Fibroblast of villous mesenchyme (primary cell): ENCODE measurements at places on chromosomes 1 and 21. TPM values are rescaled to one million over a fixed set of nuclear protein-coding genes. Genes with fewer than 3 reads are reported as not detected.

DNA sequence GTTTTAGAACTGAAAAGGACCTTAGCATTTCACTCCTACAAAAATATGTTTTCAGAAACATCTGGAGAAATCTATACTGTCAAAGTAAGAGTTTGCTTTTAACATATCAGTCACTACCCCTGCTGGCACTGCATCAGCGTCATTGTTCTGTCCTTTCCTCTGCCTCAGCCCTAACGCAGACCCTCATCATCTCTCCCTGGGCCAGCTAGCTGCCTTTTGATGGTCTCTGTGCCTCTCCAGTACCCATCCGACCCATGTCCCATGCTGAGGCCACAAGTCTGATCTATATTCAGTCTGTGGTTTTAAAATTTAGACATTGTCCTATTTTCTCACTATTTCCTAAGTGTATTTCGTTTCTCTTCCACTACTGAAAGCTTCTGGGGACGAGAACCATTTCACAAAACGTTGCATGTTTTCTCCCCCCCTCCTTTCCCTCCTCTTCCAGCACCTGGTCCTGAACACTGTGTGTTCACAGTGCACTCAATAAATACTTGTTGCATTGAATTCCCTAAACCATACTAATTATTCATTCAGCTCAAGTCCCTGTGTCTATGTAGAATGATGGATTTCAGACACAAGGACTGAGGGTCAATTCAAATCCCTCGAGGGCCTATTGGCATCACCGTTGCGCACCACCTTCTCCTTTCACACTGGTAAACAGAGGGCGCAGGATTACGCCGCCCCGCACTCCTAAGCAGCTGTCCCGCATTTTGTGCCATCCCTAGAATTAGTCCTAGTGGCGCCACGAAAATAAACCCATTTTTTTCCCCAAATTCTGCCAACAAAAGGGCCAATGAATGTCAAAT lies 53.4 kb downstream of the CD2 start:
- no peak for DNase-seq

GRCh38 chr1:87219141-87219540 lies 109.5 kb upstream of the LMO4 start:
- no peak for DNase-seq

GRCh38 chr1:116496380-116496779 lies 74.4 kb downstream of the CD58 start:
- DNase-seq = peak; percentile 60

- no peak for DNase-seq
These were observed 40.3 kb upstream of the SRSF10 start for GRCh38 chr1:24020470-24020869.

- DNase-seq = no peak
These were observed 418.3 kb downstream of the MATN1 start for GRCh38 chr1:30305061-30305460.

DNA sequence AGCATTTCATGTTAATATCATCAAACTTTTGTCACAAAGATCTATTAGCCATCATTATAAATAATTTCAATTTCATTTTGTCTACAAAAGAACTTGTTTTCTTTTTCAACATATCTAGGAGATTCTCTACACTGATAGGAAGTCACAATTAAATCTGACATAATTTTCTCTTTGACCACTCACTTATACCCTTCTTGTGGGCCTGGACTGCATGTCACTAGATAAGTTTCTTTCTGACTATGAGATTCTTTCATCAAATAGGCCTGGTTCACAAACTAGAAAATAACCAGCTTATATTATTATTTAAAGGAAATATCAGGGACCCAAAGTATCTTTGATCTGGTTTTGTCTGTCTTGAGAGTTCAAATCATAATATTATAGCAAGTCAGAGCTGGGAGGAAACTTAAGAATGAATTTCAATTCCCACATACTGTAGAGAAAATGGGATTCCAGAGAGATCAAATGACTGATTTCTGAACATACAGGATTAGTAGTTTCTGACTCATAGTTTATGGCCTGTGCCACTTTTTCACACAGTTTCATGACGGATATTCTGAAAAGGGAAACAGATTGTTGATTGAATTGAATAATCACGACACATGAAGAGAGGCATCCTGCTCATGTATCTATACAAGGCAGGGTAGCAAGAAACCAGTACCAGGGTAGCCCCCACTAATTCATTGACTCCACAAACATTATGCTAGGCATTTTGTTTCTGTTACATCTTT lies 355.8 kb downstream of the GPATCH2 start:
- DNase-seq = peak; percentile 33

DNA sequence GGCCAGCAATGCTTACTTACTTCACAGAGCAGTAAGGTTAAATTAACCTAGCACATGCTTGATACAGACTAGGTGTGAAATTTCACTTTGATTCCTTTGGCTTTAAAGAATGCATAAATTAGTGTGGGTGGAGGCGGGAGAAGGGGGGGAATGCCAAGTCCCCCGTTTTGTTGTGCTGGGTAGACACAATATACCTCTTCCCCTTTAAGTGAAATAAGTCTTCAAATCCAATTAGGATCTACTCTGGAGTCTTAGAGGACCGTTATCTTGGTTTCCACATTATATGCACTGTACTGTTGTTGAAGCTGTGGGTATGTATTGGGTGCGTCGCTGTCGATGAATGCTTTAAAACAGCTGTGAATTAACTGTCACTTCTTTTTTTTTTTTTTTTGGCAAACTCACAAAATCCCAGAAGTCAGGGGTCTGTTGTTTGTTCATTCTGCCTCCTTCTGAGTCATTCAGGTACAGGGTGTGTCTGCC lies 1.6 kb upstream of the S1PR1 start:
- DNase-seq = no peak

DNA sequence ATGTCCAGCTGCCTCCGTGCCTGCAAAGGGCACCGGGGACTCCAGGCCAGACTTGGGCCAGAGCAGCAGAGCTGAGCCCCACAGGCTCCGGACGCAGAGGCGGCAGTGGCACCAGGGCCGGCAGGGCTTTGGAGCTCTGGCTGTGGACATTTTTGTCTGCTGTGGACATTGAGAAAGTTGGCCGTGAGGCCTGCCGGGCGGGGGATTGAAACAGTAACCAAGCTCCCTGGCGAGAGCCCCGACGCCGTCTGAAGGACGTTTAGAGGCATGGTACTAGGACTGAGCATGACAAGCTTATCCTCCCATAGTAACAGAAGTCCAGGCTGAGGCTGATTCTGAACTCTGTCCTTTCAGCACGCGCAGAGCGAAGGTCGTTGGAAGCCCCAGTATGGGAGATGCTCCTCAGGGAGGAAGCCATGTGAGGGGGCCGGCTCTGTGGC lies 323.8 kb downstream of the AMY1C start:
- no peak for DNase-seq

DNA sequence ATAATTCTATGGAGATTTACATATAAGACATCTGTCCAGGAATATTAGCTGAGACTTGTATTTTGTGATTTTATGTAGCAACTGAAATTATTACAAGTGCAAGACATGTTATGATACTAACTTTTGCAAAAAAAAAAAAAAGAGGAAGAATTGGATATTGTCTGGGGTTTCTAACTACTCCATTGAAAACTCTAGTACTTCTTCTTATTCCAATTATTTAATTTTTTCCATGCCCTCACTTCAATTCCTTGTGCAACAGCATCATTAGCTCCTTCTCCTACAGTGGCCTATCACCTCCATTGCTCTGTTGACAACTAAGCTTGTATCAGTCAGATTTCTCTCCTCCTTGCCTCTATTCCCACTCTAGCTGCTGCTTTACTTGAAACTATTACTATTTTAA lies 126.6 kb downstream of the PTPRC start:
- DNase-seq = no peak

GRCh38 chr1:222283147-222283768 lies 264.6 kb downstream of the HHIPL2 start:
- peak; percentile 92 for DNase-seq

- DNase-seq = peak; percentile 70
These were observed 140.1 kb upstream of the FMN2 start for GRCh38 chr1:239951511-239952140.

DNA sequence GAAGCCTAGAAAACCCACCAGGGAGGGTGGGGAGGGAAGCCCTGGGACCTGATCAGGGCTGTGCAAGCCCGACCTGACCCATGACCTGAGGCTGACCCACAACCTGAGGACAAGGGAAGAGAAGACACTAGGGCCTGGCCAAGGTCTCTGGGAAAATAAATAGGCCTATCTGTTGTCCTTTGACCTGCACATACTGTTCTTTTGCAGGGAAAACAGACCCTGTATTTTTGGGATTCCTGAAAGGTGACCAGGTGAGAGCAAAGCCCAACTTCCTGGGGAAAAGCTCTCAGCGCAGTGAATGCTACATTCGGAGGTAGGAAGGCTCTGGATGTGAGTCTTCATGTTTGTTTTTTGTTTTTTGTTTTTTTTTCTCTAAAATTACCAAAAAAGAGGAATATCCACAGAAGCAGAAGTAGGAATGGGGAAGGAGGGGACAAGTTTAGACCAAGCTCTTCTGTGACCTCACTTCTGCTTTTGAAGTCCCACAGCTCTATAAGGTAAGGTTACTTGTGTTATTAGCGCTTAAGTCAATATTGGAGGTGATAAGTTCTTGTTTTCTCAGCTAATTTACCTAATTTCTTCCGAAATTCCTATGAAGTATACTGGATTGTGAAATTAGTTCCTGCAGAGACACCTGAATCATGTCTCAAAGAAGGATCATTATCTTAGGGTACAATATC lies 26.2 kb upstream of the LYST start:
- no peak for DNase-seq

GRCh38 chr1:23171181-23171755 lies 2.6 kb upstream of the LUZP1 start:
- DNase-seq = no peak

DNA sequence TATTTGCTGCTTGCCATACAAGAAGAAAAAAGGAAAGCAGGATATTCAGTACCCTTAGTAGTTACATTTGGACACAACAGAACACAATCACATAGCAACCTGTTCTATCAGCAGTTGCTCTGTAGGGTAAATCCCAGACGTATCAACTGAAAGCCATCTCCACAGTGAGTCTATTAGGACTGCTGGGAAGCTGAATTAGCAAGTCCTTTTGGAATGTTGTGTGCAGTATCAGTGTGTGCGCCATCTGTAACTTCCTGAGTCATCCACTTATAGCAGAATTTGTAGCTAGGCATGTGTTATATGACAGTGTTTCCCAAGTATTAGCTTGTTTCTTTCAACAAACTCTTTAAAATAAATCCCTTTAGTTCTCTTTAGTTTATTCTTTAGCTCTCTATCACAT lies 21.3 kb downstream of the CCDC30 start:
- peak; percentile 78 for DNase-seq

- no peak for DNase-seq
These were observed 78.3 kb downstream of the CLEC20A start for GRCh38 chr1:178418284-178418955.

DNA sequence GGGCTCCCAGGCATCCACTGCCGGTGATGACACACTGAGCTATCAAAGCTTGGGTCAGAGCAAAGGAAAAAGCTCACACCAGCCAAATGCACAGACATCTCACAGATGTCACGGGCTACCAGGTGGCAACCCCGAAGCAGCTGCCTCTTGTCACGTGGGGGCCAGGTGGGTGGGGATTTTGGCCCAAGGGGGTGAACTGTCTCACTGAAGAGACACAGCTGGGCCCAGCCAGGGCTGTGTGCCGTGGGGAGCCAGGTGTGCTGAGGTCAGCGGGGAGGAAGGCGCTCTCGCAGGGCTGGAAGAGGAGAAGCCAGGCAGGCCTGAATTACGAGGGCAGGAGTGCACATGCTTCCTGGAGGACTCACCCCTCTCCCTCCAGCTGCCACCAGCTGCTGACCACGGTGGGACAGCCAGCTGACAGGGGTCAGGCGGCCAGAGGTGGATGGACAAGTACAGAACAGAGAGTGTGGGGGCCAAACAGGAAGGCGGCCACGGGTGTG lies 32.4 kb downstream of the KCNN3 start:
- peak; percentile 19 for DNase-seq

- no peak for DNase-seq
These were observed 2.3 kb upstream of the ADARB1 start for GRCh38 chr21:45071874-45072737.

DNA sequence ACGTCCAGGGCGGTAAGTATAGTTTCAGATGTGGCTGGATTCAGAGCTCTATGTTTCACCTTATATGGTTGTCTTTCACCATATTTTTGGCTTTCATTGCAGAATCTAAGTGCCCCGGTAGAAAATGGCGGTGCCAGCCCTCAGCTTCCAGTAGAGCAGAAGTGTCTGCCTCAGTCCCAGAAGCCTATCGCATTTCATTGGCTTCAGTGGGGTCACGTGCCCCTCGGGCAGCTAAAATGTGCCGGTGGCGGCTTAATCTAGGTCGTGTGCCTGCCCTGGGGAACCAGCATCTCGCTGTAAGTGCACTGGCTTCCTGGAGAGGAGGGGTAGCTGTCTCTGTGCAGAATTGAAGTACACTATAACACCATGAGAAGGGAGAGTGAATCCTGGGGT lies 107.4 kb upstream of the MAGI3 start:
- no peak for DNase-seq

DNA sequence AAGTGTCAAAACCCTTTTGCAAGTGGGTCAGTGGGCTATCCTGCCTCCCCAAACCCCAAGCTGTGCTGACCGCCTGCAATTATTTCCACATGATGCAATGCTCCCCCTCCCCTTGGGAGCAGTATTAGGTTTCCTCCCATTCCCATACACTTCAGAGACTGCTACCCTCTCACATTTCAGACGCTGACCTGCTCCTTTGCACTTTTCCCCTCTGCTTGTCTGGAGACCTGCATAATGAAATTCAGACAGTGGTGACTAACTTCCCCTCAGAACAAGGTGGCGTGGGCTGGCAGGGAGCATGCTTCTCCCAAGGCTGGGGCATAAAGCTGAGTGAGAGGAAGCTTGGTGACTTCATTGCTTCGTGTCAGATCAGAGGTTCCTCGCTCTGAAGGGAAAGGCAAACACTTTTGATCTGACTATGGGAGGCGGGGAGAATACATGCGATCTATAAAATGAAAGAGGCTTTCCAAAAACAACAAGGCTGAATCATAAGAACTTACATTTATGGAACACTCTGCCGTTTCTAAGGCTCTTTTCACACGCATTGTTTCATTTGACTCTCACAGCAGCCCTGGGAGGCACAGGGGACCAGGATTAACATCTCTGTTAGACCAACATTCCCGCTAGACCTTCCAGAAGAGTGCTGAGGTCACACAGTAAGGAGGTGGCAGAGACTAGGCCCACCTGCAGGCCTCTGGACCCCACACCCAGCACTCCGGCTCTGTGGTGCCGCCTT lies 27.5 kb upstream of the ROR1 start:
- peak; percentile 47 for DNase-seq

The A3GALT2 gene
- total RNA-seq = not detected in 2 replicates

The CPLANE2 gene
- total RNA-seq = 13.0 and 15.1 TPM in 2 replicates

The RAD54L gene
- 2.6 and 3.0 TPM in 2 replicates for total RNA-seq

The TSPAN1 gene
- total RNA-seq = 0.32 and 0.43 TPM in 2 replicates

The NMNAT2 gene
- total RNA-seq = 1.3 and 3.9 TPM in 2 replicates

The PAX7 gene
- total RNA-seq = not detected in 2 replicates

The AQP10 gene
- total RNA-seq = not detected in 2 replicates

The KRTAP6-3 gene
- total RNA-seq = not detected in 2 replicates

The RGS13 gene
- total RNA-seq = not detected in 2 replicates
